Activated CD4-positive, alpha-beta memory T cell treated with anti-CD3 and anti-CD28 coated beads, Interleukin-2, amount 10 ng/mL, durations not matched to agents 7 days and 5 days (primary cell): ENCODE measurements at places on chromosomes 7 and 10. TPM values are rescaled to one million over a fixed set of nuclear protein-coding genes. Genes with fewer than 3 reads are reported as not detected.

PTPRE gene
- 29.2 TPM for total RNA-seq

TLL2 gene
- not detected for total RNA-seq

CDNF gene
- 0.75 TPM for total RNA-seq

TRIL gene
- 0.10 TPM for total RNA-seq

TCERG1L gene
- total RNA-seq, result 0.08 TPM

CALCR gene
- total RNA-seq, result not detected

- H3K4me1 ChIP-seq, result no peaks in the 10 kb centered on the region
- H3K36me3 ChIP-seq, result no peaks in the 10 kb centered on the region
- peaks cover 1% of the 10 kb centered on the region for H3K27me3 ChIP-seq
- no peak overlapping the region for H3K4me3 ChIP-seq
- DNase-seq, result no peak
Measured at GRCh38 chr10:80684259-80684658, 146.6 kb downstream of the SH2D4B start.

DNA sequence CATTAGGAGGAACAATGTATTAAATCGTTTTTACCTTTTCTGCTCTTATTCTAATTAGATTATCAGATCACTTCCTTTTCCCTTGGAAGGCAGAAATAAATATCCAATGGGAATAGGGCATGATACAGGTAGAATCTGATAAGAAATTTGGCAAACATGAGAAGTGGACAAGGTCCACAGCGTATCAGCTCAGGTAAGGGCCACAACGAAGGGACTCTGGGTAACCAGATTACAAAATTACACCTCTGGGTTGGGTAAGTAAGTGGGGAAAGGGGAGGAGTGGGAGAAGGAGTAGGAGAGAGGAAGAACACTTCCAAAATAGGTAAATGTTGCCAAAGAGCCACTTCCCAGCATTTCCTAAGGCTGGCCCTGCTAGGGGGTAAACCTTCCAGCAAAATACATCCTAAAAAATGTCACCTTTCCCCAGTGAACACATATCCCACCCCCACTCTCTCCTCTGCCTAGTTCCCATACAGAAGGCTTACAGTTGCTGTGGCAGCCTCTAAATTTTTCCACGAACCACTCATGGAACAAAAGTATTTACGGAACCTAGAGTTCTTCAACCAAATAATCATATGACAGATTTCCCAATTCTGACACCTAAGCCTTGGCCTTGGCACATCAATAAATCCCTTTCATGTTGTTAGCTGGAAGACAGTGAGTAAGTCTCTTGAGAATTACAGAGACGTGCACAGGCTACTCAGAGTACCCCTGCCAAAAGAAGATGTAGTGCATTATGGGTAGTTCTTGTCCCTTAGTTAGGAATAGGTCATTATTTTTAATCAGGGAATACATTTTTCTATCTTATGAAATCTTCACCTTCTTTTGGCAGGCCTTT lies 51.5 kb upstream of the DLX6 start:
- H3K4me1 ChIP-seq, result no peaks in the 10 kb centered on the region
- no peak overlapping the region for H3K27ac ChIP-seq
- no peaks in the 10 kb centered on the region for H3K36me3 ChIP-seq
- peaks cover 14% of the 10 kb centered on the region for H3K27me3 ChIP-seq

DNA sequence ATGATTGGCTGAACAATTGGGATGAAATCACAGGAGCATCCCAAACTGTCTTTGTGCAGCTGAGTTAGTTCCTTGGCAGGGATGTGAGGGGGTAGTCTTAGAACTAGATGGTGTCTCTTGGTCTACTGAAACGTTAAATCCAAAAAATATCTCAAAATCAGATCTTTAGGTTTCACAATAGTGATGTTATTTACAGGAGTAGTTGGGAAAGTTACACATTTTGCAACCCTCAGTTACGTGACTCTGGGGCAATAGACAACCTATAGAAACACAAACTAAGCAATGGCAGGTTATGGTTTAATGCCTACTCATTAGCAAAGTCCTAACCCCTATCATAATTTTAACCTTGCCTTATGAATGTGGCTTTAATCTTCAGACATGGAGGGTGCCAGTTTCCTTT lies 24.0 kb downstream of the PKD1L1 start:
- H3K27me3 ChIP-seq, result no peaks in the 10 kb centered on the region
- no peaks in the 10 kb centered on the region for H3K36me3 ChIP-seq
- no peak for DNase-seq
- H3K27ac ChIP-seq, result no peak overlapping the region

DNA sequence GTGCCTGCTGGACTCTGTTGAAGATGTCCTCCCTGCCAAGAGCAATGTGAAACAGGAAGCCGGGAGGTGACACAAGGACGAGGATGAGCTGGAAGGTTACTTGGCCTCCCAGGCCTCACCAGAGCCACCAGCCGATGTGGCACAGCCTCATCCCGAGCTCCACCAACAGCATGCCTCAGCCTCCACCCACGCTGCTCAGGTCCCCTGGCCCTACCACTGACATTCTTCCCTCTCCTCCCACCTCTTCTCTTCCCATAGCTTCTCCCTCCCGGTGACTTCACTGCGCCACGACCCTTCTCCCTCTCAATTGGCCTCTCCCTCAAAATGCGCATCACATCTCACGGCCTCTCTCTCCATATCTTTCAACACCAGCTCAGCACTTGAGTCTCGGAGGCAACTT lies 249.9 kb downstream of the SKAP2 start:
- peaks cover 3% of the 10 kb centered on the region for H3K27me3 ChIP-seq
- no peak overlapping the region for H3K27ac ChIP-seq
- no peaks in the 10 kb centered on the region for H3K36me3 ChIP-seq
- no peak for DNase-seq
- no peak overlapping the region for H3K4me3 ChIP-seq

- H3K27ac ChIP-seq, result no peak overlapping the region
- no peaks in the 10 kb centered on the region for H3K36me3 ChIP-seq
- peaks cover 8% of the 10 kb centered on the region for H3K27me3 ChIP-seq
- DNase-seq, result no peak
- no peak overlapping the region for H3K4me3 ChIP-seq
- H3K4me1 ChIP-seq, result peaks cover 7% of the 10 kb centered on the region
Measured at GRCh38 chr7:38709123-38709522, 78.0 kb upstream of the AMPH start.

DNA sequence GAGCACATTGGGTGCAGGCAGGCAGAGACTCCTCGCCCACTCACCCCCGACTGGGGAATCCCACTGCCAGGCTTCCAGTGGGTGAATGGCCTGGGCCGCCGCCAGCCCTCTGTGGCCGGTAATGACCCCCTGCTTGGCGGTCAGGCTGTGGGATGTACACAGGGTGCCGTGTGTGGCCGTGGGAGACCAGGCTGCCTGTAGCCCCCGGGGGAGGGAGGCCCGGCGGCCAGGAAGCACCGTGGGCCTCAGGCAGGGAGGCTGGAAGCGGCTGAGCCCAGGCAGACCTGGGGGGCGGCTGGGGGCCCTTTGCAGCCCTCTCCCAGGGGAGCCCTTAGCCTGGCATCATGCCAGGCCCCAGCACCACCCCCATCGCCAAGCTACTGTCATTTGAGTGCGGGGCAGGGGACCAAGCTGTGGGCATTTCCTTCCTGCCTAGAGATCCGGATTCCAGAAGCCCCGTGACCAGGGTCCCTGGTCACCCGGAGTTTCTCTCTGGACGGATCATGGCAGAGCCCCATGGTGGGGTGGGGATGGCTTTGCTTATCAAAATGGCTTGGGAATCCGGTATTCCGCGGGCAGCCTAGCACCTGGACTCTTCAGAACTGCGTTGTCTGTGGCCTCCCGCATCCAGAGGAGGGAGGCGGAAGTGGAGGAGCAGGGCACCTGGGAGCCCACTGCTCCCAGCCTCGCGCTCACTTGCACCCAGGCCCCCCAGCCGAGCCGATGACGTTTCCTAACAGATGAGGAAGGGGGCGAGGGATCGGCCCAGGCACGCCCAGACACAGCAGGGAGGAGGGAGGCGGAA lies 1.1 kb downstream of the TTYH3 start:
- H3K4me3 ChIP-seq, result peak overlapping the region; percentile 71
- no peaks in the 10 kb centered on the region for H3K27me3 ChIP-seq
- peak; percentile 32 for DNase-seq
- H3K4me1 ChIP-seq, result peaks cover 20% of the 10 kb centered on the region
- H3K27ac ChIP-seq, result no peak overlapping the region

- no peaks in the 10 kb centered on the region for H3K27me3 ChIP-seq
- no peak for DNase-seq
- H3K36me3 ChIP-seq, result no peaks in the 10 kb centered on the region
- no peak overlapping the region for H3K27ac ChIP-seq
Measured at GRCh38 chr7:31100445-31100844, 48.3 kb downstream of the ADCYAP1R1 start.

DNA sequence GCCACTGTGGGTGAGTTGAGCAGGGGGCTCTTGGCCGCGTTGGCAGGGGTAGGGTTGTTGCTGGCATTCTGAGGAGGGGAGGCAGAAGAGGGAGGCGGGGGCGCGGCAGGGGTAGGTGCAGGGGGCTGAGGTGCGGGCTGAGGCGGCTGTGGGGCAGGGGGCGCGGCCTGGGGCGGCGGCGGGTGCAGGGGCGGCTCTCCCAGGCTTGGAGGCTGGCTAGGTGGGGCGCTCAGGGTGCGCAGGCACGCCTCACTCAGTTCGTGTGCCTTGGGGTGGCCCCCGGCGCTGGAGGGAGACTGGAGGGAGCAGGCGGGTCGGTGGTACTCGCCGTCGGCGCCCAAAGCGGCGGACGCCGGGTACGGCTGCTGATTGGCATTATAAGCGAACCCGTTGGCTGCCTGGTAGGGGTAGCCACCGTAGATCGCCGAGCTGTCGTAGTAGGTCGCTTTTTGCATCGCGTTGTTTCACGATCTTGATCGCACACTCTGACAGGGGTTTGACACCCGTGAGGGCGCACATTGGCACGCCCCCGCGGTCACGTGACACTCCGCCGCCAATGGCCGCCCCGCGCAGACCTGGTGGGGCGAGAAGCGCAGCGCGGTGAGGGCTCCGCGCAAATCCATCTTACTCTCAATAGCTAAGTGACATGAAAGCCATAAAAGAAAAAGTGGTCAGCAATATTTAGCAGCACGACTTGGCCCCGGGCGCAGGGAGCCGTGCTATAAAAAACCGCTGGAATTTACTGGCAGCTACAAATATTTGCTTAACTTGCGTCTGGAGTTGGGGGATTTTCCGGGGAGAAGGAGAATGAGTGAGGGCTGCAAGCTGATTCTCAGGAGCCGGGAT lies 7.9 kb upstream of the HOXA2 start:
- H3K27ac ChIP-seq, result no peak overlapping the region
- no peaks in the 10 kb centered on the region for H3K4me1 ChIP-seq
- no peak for DNase-seq
- H3K27me3 ChIP-seq, result no peaks in the 10 kb centered on the region
- no peak overlapping the region for H3K4me3 ChIP-seq

DNA sequence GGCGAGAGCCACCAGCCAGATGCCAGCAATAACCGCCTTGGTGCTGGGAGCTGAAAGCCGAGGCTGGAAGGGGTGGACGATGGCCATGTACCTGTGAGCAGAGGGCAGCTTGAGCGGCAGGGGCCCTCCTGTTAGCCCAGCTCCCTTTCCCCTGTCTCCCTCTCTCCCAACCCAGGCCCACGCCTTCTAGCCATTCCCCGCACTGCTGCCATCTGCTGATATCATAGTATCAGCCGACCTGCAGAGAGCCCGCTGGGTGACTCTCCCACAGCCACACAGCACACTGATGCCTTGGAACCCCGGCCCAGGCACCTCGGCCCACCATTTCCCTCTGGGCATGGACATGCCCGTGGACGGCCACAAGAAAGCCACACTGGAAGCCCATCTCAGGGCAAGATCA lies 1.7 kb downstream of the TACR2 start:
- no peaks in the 10 kb centered on the region for H3K36me3 ChIP-seq
- no peak overlapping the region for H3K4me3 ChIP-seq
- H3K27ac ChIP-seq, result no peak overlapping the region
- H3K27me3 ChIP-seq, result peaks cover 1% of the 10 kb centered on the region
- DNase-seq, result no peak
- H3K4me1 ChIP-seq, result peaks cover 8% of the 10 kb centered on the region
